Lung (tissue), 17 donors: ENCODE measurements at places on chromosomes 5 and 9. TPM values are rescaled to one million over a fixed set of nuclear protein-coding genes. Genes with fewer than 3 reads are reported as not detected.

DNA sequence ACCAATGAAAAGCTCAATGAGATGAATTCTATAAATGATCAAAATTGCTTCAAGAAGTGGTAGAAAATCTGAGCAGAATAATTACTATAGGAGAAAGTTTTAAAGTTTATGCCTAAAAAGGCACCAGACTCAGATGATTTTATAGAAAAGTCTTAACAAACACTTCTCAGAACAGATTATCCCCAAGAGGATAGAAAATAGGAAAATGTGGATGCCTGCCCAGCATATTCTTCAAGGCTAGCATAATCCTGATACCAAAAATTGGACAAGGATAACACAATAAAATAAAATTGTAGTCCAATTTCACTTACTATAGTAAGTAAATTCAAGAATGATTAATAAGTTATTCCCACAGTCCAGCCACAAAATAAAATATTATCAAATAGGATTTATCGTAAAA lies 397.0 kb downstream of the NR2F1-AS1 start:
- DNase-seq: no peak

The TAF11L7 gene
- total RNA-seq: not detected

- DNase-seq: no peak
Measured at GRCh38 chr9:114991861-114992260, 61.5 kb upstream of the TNFSF8 start.

GRCh38 chr9:76216161-76216649 lies 178.0 kb downstream of the RFK start:
- no peak for DNase-seq

- DNase-seq: no peak
Measured at GRCh38 chr5:662751-663435, 30.3 kb downstream of the TPPP start.

- DNase-seq: no peak
Measured at GRCh38 chr5:162324328-162324727, 256.8 kb downstream of the GABRG2 start.

DNA sequence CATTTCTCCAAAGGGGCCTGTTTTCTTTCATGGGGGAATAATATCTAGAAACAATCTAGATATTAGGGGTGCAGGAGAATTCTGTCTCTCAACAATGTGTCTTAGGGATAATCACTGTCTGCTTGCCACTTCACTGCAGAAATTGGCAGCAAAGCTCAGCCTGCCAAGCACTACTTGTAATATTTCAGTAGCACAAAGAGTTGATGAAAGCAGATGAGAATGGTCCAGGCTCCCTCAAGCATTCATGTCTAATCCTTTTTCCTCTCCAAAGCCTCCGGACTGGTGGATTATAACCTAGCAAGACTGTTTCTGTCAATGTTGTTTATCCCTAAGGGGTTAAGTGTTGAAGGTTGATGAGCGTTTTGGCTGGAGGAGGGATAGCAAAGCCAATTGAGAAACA lies 13.3 kb upstream of the MPDZ start:
- no peak for DNase-seq

The IL4 gene
- total RNA-seq: not detected

The TMEM174 gene
- not detected for total RNA-seq

The DNAI1 gene
- 26.2 TPM for total RNA-seq

The BRINP1 gene
- total RNA-seq: 0.14 TPM

DNA sequence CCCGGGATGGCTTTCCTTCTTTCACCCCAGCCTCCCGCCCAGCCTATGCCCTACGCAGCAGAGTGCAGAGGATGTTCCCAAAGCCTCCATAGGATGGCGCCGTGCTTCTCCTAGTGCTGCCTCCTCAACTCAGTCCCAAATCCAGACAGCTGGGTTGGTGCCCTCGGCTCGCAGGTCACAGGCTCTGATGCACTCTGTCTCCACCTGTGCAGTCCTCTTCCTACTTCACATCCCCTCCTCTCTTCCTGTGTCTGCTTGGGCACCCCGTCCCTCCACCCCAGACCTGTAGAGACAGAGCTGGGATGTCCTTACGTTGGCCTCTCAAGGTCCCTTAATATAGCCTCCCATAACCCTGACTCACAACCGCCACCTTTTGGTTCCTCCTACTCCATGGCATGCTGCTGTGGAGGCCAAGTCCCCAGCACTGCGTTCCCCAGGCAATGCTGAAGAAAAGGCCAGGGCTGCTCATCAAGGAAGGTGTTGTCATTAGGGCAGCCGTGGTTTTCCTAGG lies 314.4 kb downstream of the GADD45G start:
- DNase-seq: no peak

- peak; percentile 48 for DNase-seq
Measured at GRCh38 chr5:179430193-179431175, 85.2 kb upstream of the ADAMTS2 start.

The CDKN2B gene
- 5.5 TPM for total RNA-seq

- no peak for DNase-seq
Measured at GRCh38 chr9:25808554-25808953, 130.3 kb upstream of the TUSC1 start.

- no peak for DNase-seq
Measured at GRCh38 chr5:103646698-103647614, 84.4 kb upstream of the NUDT12 start.

The TUSC1 gene
- 15.7 TPM for total RNA-seq

- DNase-seq: no peak
Measured at GRCh38 chr9:84673806-84674205, 4.3 kb downstream of the NTRK2 start.

GRCh38 chr5:68423154-68423811 lies 207.7 kb downstream of the PIK3R1 start:
- no peak for DNase-seq

The RMRP gene
- total RNA-seq: 30,229 TPM

The IL9 gene
- not detected for total RNA-seq

The STKLD1 gene
- 1.4 TPM for total RNA-seq

The GLDC gene
- 1.1 TPM for total RNA-seq

GRCh38 chr5:126031989-126032716 lies 391.1 kb upstream of the GRAMD2B start:
- no peak for DNase-seq

- DNase-seq: no peak
Measured at GRCh38 chr5:43232943-43233833, 41.2 kb downstream of the NIM1K start.

DNA sequence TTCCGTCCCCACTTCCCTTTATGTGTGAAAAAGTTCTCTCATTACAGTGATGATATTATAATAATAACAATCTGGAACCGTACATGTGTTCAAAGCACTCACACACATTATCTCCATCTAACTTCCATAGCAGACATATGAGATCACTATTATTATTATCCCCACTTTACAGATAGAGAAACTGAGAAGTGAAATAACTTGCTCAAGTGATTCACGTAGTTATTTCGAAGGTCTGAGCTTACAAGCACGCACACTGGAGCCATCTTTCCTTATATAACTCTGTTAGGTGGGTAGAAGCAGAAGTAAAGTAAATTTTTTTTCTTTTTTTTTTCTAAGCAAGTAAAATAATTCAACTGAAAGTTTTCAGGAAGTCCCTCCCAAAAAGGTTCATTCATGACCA lies 62.9 kb upstream of the PTGER4 start:
- DNase-seq: no peak

GRCh38 chr9:22041775-22042174 lies 32.7 kb upstream of the CDKN2B start:
- DNase-seq: peak; percentile 71

DNA sequence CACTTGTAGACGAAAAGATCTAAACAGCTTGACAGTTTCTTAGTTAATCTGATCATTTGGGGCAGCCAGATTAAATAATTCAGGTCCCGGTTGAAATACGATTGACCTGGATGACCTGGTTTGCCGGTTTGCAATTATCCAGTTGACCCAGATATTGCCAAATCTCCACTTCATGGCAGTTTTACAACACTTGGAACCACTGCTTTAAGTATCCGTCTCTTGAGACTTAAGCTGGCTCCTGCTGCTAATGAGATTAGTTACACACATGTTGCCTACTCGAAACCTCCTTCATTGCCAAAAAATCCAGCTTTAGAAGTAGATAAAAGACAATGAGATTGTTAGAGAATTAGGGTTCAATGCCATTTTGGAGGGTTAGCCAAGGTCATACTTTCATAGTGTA lies 136.2 kb upstream of the HAPLN1 start:
- DNase-seq: no peak

The IL13 gene
- not detected for total RNA-seq

- no peak for DNase-seq
Measured at GRCh38 chr5:61622156-61622555, 290.1 kb downstream of the ZSWIM6 start.

The TAF7 gene
- total RNA-seq: 51.4 TPM

The PCDHB15 gene
- 3.2 TPM for total RNA-seq

The ANKRD31 gene
- 0.25 TPM for total RNA-seq

The AFAP1L1 gene
- 40.6 TPM for total RNA-seq

DNA sequence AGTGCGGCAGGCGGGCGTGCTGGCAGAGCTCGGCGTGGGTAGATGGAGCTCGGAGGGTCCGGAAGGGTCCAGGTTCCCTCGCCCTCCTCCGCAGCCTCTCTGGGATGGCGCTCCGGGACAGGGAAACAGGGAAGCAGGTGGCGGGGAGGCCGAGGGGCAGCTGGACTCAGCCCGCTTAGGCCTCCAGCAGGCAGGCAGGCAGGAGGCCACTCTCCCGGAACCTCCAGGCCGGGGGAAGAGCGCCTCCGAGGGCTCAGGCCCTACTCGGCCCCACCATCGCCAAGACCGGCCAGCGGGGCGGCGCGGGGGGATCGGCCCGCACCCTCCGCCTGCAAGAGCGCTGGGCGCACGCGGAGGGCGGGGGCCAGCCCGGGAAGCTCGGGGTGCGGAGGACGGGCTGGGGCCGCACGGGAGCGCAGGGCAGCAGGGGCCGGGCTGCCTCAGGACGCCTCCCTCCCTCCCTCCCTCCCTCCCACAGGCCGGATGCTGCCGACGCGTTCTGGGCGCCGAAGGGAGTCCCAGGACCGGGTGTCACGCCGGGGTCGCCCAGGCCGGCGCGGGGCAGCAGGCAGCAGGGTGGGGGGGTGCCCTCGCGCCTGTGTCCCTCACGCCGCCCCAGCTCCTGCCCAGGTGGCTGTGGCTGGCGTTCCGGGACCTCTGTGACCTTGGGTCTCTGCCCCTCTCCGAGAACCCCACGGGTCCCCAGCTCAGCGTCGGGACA lies 977 bp downstream of the MGAT4B start:
- peak; percentile 45 for DNase-seq

GRCh38 chr5:52996979-52997378 lies 7.8 kb downstream of the ITGA2 start:
- no peak for DNase-seq

DNA sequence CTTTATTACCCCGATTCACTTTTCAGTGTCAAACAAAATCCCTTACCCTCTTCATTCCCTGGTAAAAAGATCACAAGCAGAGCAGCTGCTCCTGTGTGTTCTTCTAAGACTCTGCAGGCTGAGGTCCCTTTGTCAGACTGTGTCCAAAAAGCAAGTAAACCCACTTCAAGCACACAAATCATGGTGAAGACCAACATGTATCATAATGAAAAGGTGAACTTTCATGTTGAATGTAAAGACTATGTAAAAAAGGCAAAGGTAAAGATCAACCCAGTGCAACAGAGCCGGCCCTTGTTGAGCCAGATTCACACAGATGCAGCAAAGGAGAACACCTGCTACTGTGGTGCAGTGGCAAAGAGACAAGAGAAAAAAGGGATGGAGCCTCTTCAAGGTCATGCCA lies 34.5 kb downstream of the CREBRF start:
- DNase-seq: no peak

- peak; percentile 44 for DNase-seq
Measured at GRCh38 chr9:115598751-115599150, 480.8 kb upstream of the TNC start.

DNA sequence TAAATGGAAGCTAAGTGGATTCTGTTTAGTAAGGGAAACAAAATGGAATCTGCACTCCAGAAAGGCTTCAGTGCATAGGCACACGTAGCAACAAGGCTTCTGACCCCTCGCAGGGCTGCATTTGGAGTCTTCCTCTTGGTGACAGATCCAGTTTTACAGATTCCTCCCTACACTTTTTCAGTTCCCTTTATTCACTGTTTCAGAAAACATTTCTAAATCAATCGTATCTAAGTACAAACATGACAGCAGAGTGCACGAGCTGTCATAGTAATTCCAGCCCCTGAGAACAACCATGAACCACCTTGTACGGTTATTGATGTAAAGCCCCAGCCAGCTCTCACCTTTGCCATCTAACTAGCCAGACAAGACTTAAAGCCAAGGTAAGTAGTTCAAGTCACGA lies 491.6 kb downstream of the SEMA5A start:
- no peak for DNase-seq

The SAXO1 gene
- 0.40 TPM for total RNA-seq

The FSD1L gene
- 8.7 TPM for total RNA-seq

DNA sequence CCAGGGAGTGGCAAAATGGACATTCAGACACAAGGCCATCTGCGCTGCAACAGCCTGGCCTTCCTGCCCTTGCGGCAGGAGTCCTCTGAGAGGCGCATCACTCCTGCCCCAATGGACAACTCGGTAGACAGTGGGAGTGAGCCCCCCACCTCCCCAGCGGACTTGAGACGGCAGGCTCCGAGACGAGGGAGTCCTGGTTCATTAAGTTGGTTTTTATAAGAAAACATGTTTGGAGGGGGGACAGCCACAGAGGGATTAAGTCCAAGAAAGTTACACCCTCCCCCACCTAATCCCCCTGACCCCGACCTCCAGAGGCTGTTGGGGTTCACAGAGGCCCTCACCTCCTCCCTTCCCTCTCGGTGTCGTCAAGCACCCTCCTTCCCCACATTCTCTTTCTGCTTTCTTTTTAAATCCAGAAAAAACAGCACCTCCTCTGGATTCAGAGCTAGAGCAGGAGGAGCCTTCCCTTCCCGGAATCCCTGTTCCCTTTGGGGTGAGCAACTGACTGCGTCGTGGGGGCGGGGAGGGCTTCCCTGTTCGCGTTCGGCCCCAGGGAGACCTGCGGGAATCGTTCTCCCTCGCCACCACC lies 1.8 kb upstream of the EGR1 start:
- DNase-seq: no peak

GRCh38 chr9:121055642-121056143 lies 5.6 kb upstream of the C5 start:
- DNase-seq: no peak

The DRD1 gene
- 1.5 TPM for total RNA-seq

- no peak for DNase-seq
Measured at GRCh38 chr9:136701668-136702053, 10.7 kb upstream of the DIPK1B start.
